ENCODE measurements at places on chromosomes 11 and 22.

DNA sequence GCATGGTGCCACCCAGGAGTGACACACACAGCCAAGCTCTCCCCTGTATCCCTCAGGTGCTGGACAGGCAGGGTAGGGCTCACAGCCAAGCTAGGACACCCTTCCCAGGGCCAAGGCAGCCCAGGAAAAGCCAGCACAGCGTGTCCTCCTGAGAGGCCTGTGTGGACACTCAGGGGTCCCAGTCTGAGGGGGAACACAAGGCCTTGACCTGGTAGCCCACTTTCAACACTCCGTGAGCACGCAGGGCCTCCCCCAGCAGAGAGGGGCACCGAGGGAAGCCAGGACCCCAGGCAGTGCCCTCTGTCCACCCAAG, 24.9 kb downstream of the OSBPL5 start:
- DNase-seq, result no peak

DNA sequence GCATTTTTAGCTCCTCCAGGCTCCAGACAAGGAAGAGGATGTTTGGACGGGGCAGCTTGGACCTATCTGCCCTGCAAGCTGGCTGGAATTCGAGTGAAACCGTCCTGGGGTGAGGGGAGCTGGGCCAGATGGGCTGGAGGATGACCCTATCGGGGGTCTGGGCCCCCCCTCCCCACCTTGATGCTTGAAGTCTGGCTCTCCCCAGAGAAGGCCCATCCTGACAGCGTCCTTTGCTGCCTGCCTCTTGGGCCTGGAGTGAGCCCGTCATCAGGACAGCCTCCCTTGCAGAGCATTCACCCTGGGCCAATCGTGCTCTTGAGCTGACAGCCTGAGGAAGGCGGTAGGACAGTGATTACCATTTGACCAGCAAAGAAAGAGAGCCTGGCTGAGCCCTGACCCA, 5.3 kb upstream of the PDGFB start:
- DNase-seq, result no peak

GRCh38 chr11:39374963-39375698, 2084.3 kb downstream of the LRRC4C start:
- DNase-seq, result no peak

- no peak for DNase-seq
These were observed 36.1 kb downstream of the AMBRA1 start for GRCh38 chr11:46557684-46558151.

DNA sequence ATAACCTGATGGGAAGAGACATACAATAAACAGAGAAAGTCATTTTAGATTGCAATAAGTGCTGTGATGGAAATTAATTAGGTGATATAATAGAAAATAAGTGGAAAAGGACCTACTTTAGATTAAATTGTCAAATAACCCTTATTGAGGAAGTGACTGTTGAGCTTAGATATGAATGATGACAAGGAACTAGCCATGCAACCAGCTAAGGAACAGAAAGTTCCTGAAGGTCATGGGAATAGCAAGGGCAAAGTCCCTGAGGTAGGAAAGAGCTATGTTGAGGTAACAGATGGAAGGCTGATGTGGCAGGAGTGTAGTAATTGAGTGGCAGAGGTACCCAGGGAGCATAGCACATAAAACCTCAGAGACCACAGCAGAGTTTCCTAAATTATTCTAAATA, 135.2 kb downstream of the WNT11 start:
- no peak for DNase-seq
